ENCODE measurements at places on chromosomes 5 and 9.
A peak's percentile ranks its signal among the peaks of the same experiment; 100 is the strongest.

GRCh38 chr5:54146390-54146789 is 164.0 kb downstream of the ARL15 start:
- DNase-seq: no peak

GRCh38 chr9:36625006-36625615 is 52.4 kb downstream of the MELK start:
- no peak for DNase-seq

DNA sequence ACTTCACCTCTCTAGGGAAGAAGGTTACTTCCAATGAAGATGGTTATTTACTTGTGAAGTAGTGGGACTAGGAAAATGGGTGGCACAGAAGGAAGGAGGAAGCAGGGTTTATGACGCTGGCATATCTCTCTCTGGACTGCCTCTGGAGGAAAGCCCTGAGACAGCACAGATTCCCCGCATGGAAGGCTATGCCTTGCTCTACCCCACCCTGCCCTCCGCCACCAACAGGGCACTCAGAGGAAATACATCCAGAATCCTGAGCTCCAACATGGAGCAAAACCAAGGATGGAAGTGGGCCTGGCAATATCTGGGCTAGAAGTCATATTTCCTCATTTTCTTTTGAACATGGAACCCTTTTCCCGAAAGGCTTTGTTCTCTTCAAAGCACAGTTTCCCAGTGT is 346.9 kb downstream of the ZSWIM6 start:
- no peak for DNase-seq

DNA sequence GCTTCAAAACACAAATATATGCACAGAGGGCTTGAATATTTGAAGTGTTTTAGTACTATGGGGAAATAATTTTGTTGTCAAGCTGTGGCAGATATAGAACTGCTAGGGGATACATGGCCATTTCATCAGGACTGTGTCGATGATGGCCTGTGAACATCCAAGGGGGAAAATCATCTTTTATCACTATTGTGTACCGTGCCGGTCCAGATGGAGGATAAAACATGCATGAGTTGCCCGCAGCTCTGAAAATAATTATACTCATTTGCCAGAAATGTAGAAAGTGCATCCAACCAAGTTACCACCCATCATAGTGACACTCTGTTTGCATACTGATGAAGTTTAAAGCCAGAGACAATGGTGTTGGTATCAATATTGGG is 405.9 kb downstream of the ZSWIM6 start:
- DNase-seq: no peak

DNA sequence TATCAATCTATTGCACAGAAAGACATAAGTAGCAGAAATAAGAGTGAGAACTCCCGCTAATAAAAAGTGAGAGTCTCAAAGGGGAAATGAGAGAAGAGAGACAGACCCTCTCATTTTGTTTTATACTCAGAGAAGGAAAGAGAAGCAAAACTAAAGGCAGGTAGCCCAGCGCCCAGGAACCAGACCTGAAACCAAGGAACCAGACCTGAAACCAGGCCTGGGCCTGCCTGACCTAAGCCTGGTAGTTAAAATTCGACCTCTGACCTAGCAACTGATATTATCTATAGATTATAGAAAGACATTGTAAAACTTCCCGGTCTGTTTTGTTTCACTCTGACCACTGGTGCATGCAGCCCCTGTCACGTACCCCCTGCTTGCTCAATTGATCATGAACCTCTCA is 134.5 kb upstream of the SEMA6A start:
- DNase-seq: no peak

- DNase-seq: no peak
These were observed at the start of gene PCDH1 for GRCh38 chr5:141878186-141878710. PCDH1 (minus strand) TSS chr5:141878410; CDS start chr5:141878262, 148 bp downstream.

- no peak for DNase-seq
These were observed 10.3 kb downstream of the NINJ1 start for GRCh38 chr9:93123561-93124283.

GRCh38 chr9:21326526-21327139 is 8.6 kb downstream of the KLHL9 start:
- DNase-seq: no peak

DNA sequence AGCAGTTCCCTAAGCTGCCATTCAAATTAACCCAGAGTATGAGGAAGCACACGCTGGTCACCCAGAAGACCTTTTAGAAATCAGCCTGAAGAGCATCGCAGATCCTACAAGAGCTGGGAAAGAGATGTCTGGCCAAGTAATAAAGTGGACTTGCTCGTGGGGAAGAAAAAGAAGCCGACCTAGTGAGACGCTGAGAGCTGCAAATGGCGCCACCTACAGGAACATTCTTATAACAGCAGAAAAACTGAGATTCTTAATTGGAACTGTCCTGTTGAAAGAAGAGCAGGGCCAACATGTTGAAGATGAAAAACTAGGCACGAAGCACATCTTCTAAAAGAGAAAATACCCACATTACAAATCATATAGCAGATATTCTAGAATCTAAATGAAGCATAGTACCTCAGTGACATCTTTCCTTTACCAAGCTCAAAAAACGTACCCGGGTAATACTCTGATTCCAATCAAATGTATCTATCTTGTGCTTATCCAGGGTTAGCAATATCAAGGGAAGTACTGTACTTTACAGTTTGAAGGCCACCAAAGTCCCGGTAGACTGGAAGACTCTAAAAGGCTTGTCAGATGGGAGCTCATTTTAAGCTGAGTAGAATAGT is 3.9 kb upstream of the GNAQ start:
- DNase-seq: peak; percentile 38

DNA sequence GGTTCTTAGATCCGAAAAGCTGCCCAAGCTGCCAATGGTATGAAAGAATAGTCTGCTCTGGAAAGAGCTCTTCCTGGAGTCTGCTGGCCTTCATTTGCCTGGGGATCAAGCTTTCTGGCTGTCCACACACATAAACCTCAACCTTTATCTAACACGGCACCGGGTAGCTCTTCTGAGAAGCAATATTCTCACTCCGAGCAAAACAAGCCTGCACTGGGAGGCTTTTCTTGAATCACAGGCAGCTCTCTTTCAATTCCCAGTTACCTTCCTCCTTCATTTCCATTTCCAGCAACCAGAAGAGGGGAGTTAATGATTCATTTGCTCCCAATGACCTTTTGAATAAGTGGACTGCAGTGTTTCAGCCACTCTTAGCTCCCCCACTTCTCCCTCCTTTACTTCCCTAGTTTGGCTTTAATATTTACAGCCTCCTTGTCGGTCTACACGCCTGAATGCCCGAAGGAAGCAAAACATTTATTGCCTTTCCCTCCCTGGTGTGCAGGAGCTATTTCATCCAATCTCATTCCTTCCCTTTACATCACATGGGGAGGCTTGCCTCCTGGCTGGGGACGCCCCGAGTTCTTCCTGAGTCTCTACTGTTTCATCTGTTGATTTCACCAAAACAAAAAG is 187.1 kb downstream of the ARHGEF28 start:
- no peak for DNase-seq

DNA sequence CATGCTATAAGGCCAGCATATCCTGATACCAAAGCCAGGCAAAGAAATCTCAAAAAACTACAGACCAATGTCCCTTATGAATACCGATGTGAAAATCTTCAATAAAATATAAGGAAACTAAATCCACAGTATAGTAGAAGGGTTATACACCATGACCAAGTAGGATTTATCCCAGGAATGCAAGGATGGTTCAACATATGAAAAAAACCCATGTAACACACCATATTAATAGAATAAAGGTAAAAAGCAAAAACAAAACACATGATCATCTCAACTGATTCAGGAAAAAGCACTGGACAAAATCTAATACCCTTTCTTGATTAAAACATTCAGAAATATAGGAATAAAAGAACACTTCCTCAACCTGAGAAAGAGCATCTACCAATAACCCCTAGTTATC is 6.1 kb downstream of the FBXL17 start:
- DNase-seq: no peak

DNA sequence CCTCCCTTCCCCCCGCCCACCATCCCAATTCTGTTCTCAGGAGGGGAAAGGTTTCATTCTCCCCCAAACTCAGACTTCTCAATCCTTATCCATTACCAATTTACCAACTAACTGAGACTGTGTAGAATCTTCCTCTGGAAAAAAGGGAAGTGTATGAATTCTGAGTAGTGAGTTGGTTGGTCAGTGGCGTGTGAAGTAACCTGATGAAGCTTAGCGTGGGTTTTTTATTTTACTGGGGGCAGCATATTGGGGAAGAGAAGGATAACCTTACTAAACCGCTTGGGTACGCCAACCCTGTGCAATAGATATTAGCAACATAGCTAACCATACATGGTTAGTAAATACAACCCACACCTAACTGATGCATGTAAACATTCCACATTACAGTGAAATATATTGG is 1.1 kb upstream of the DNAJC21 start:
- no peak for DNase-seq

DNA sequence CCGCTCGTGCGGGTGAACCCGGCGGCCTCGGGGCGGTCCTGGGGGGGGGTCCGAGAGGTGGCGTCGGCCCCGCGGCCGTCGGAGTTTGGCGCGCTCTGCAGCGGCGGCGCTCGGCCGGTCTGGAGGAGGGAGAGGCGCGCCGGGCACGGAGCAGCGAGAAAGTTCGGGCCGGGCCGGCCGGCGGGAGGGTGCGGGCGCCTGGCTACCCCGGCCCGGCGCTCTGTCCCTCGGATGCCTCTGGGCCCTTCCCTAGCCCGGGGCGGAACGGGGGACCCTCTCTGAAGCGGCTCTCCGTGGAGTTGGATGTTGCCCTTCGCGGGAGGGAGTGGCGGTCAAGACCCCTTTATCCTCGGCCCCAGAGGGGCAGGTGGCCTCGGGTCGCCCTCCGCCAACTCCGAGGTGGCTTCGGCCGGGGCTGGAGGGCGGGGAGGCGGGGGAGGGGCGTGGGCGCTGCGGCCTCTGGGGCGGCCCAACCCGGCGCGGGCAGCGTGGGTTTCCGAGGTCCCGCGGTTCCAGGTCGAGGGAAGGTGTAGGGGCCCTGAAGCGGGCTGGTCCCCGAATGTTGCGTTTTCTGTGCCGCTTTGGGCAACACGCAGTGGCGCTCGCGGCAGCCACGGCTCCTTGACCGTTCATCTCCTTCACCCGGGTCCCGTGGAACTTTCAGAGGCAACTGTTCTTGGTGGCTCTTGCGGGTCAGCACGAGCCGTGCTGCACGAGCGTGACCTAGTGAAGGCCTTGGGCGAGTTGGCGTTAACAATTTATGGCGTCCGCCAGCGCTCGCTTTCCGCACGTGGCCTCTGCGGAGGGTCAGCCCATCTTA is 290.5 kb downstream of the DOCK8 start:
- DNase-seq: no peak

DNA sequence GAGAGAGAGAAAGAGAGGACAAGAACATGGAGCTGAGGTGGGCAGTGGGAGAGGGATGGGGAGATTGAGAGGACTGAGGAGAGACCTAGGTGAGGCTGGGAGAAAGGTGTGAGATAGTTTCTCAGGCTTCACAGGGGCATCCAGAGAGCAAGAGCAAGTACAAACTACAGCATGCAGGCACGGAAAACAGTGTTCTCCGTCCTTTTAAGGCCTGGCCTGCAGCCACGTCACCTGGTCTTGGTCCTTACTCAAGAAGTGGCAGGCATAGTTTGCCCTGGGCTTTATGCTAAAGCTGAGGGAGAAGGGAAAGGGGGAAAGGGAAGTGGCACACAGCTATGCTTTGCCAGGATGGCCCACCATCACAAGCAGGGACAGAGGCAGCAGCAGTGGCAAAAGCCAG is 65.7 kb downstream of the SIL1 start:
- DNase-seq: no peak

DNA sequence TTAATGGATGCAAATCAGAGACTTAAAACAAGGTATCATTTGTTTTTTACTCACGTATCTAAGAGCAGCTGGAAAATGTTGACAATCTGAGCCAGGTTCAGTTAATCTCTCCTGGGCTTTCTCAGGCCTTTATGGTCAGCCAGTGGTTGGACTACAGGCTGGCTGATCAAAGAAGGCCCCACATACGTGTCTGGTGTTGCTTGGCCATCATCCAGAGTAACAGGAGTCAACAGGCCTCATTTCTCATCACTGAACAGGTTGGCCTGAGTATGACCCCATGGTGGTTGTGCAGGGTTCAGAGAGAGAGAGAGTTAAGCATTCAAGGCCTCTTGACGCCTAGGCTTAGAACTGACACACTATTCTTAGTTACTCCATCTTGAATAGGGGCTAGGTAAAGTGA is 97.0 kb upstream of the VLDLR start:
- no peak for DNase-seq

GRCh38 chr5:121691478-121691877 is 160.2 kb upstream of the FTMT start:
- no peak for DNase-seq

DNA sequence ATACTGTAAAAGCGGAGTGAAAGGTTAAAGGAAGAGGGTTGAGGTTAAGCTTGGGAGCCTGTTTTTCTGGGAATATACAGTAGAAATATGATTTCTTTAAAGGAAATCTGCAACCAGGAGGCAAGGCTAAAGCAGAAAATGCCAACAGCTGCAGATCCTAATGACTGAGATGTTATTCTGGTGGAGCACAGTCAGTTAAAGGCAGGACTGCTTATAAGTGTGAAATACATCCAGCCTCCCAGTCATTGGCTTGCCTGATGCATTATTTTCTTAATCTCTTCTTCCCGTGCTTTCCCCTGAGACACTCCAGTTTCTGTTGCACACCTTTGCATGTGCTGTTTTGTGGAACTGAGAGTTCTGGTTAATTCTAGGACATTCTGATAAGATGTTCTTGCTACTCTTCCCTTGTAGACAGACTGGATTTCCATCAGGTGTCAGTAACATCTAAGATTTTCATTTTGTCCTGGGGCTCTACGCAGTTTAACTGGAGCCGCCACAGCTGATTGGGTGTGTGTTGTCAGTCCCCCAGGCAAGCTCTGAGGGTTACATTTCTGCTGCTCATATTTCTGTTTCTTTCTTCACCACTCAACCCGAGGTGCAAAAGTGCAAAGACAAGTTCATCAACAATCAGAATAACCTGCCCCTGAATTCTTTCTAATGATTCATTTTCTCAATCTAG is 44.4 kb downstream of the CAST start:
- no peak for DNase-seq

- no peak for DNase-seq
These were observed 119.4 kb upstream of the MVB12B start for GRCh38 chr9:126207256-126207655.

GRCh38 chr5:6749026-6749716 is 35.9 kb downstream of the TENT4A start:
- no peak for DNase-seq

- no peak for DNase-seq
These were observed 173.2 kb upstream of the OR13F1 start for GRCh38 chr9:104330841-104331240.

GRCh38 chr9:101691657-101692056 is 46.8 kb downstream of the GRIN3A start:
- no peak for DNase-seq

- DNase-seq: no peak
These were observed 158.6 kb downstream of the RFX3 start for GRCh38 chr9:3367185-3367584.

GRCh38 chr9:136558373-136558772 is 12.5 kb upstream of the NOTCH1 start:
- DNase-seq: no peak

- no peak for DNase-seq
These were observed 75.2 kb downstream of the ESM1 start for GRCh38 chr5:54909911-54910870.

- no peak for DNase-seq
These were observed 61.3 kb upstream of the SPINK5 start for GRCh38 chr5:148002451-148002850.
